GM12878 (cell line): ENCODE measurements at places on chromosomes 16 and 17.
A peak's percentile ranks its signal among the peaks of the same experiment; 100 is the strongest.

- no peaks in the 10 kb centered on the region for H3K27me3 ChIP-seq
- DNase-seq, result no peak
- no peaks in the 10 kb centered on the region for H3K36me3 ChIP-seq
- no peaks in the 10 kb centered on the region for H3K4me1 ChIP-seq
- no peak overlapping the region for H3K4me3 ChIP-seq
Measured at GRCh38 chr17:3448059-3448665, 14.5 kb upstream of the OR1E2 start.

GRCh38 chr17:79479876-79480275 lies 131.0 kb downstream of the RBFOX3 start:
- H3K4me3 ChIP-seq, result no peak overlapping the region
- H3K36me3 ChIP-seq, result no peaks in the 10 kb centered on the region
- H3K27ac ChIP-seq, result no peak overlapping the region
- peaks cover 3% of the 10 kb centered on the region for H3K27me3 ChIP-seq
- no peak for DNase-seq
- no peaks in the 10 kb centered on the region for H3K4me1 ChIP-seq

- H3K36me3 ChIP-seq, result no peaks in the 10 kb centered on the region
- H3K27ac ChIP-seq, result no peak overlapping the region
- DNase-seq, result no peak
- no peak overlapping the region for H3K4me3 ChIP-seq
Measured at GRCh38 chr17:50048146-50048720, 7.7 kb upstream of the ITGA3 start.

GRCh38 chr16:74298104-74298503 lies 1.5 kb downstream of the PSMD7 start:
- peaks cover 4% of the 10 kb centered on the region for H3K36me3 ChIP-seq
- H3K4me1 ChIP-seq, result peaks cover 5% of the 10 kb centered on the region; the same call in 1 of the 2 replicates
- peak overlapping the region; percentile 72 for H3K4me3 ChIP-seq
- peak overlapping the region; percentile 88; the same call in 1 of the 2 replicates for H3K27ac ChIP-seq
- no peak for DNase-seq
- no peaks in the 10 kb centered on the region for H3K27me3 ChIP-seq

- DNase-seq, result no peak
- H3K36me3 ChIP-seq, result peaks cover 6% of the 10 kb centered on the region; the same call in 1 of the 2 replicates
- 0 out of 2 replicates have a peak overlapping the region, but pooled peaks have one; percentile 0 for H3K27ac ChIP-seq
- H3K4me3 ChIP-seq, result no peak overlapping the region
Measured at GRCh38 chr16:89482150-89482816, 8.1 kb downstream of the ANKRD11 start.

- H3K36me3 ChIP-seq, result no peaks in the 10 kb centered on the region
- H3K4me3 ChIP-seq, result no peak overlapping the region
- H3K27ac ChIP-seq, result no peak overlapping the region
- no peaks in the 10 kb centered on the region for H3K27me3 ChIP-seq
Measured at GRCh38 chr16:22380529-22380928, 6.1 kb upstream of the CDR2 start.

DNA sequence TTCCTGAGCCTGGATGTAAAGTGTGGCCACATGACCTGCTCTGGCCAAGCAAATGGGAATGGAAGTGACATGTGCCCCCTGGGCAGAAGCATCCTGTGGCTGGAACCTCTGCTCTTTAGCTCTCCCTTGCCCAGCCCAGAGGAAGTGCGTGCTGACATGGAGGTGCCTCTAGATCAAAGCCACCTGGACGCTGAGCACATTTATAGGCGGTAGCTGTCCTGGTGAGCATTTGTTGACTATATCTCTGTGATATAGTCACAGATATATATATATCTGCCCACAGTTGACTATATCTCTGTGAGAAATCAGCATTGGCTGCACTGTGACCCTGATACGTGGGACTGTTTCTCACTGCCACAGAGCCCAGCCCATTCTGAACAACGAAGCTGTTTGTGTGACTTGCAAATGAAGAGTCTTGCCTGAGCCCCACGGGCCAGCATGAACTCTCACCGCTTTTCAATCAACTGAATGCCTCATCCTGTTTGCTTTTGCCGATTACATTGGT lies 118.8 kb downstream of the C16orf95 start:
- DNase-seq, result no peak
- no peaks in the 10 kb centered on the region for H3K27me3 ChIP-seq
- H3K4me1 ChIP-seq, result no peaks in the 10 kb centered on the region
- H3K36me3 ChIP-seq, result no peaks in the 10 kb centered on the region

DNA sequence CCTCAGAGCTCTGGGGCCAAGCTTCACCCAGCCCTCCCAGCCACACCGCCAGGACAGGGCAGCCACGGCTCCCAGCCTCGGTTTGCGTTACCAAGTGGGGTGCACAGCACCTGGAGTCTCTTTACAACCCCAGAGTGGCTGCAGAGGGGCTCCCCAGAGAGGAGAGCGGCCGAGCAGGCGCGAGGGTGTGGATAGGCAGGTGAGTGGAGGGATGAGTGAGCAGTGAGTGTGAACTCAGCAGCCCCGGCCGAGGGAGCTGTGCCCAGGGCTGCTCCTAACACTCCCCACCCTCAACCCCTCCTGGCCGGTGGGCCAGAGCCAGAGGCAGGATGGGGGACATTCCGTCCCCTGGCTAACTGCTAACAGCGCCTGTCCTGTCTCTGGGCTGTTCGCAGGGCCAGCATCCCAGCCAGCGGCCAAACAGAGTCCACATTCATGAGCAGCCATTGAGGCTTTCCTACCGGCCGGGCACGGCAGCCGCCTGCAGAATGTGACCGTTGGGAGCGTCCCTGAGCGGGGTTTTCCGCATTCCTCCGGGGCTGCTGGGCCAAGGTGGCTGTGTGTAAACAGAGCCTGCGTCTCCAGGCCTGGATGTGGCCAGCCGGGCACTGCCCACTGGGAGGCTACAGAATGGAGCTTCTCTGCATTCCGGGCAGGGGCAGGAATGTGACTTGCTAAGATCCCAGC lies 5.3 kb downstream of the ZNF469 start:
- DNase-seq, result no peak
- no peaks in the 10 kb centered on the region for H3K36me3 ChIP-seq
- peaks cover 15% of the 10 kb centered on the region for H3K27me3 ChIP-seq
- no peak overlapping the region for H3K27ac ChIP-seq
- H3K4me3 ChIP-seq, result no peak overlapping the region
- no peaks in the 10 kb centered on the region for H3K4me1 ChIP-seq

DNA sequence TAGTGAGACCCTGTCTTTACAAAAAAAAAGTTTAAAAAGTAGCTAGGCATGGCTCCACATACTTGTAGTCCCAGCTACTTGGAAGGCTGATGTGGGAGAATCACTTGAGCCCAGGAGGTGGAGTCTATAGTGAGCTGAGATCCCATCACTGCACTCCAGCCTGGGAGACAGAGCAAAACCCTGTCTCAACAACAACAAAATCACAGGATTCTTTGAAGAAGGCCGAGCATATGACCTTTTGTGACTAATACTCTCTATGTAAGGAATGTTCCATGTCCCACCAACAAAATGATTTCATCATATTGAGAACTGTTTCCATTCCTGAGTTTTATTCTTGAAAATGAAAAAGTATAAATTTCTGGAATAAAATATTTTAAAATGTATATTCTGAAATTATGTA lies 58.9 kb upstream of the EFCAB3 start:
- DNase-seq, result no peak
- H3K27ac ChIP-seq, result no peak overlapping the region
- no peaks in the 10 kb centered on the region for H3K27me3 ChIP-seq
- H3K4me3 ChIP-seq, result no peak overlapping the region
